ENCODE measurements at places on chromosomes 2 and 18.
A peak's percentile ranks its signal among the peaks of the same experiment; 100 is the strongest.

GRCh38 chr2:9400268-9401058 is 22.9 kb downstream of the ITGB1BP1 start:
- DNase-seq: no peak

DNA sequence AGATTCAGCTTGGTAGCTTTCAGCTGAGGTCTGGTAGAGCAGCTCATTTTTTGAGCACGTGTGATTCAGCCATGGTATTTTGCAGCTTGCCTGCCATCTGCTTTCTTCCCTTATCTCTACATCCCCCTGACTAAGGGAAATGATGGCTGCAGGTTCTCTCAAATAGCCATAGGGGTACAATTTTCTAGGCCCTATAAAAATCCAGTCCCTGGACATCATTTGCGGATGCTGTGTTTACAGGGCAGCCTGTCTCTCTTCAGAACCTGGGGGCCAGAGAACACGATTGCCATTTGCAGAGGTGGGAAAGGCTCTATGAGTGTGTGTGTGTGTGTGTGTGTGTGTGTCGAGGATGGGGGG is 442.7 kb upstream of the MEIS1 start:
- no peak for DNase-seq

GRCh38 chr2:239440511-239440959 is 39.7 kb upstream of the HDAC4 start:
- no peak for DNase-seq

GRCh38 chr2:188628989-188629752 is 337.5 kb downstream of the GULP1 start:
- no peak for DNase-seq

- DNase-seq: no peak
These were observed 59.7 kb downstream of the NPPC start for GRCh38 chr2:231866450-231866849.

DNA sequence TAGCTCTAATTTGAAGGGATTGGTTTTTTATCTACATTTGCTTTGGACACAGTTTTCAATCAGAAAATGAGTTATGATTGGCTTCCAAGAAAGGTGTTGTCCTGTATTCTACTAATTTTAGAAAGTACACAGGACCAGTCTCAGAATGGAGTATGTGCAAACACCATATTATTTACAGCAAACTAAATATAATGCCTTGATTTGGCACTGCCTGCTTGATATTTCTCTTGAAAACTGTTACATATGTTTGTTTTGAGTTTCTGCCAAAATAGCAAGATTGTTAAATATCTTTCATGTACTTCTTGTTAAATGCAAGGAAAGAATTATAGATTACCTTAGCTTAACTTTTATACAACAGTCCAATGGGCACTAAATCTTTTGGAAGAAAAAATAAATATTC is 694.9 kb downstream of the KCNJ3 start:
- DNase-seq: no peak

- DNase-seq: no peak
These were observed 40.6 kb upstream of the MRPL19 start for GRCh38 chr2:75605770-75606529.

DNA sequence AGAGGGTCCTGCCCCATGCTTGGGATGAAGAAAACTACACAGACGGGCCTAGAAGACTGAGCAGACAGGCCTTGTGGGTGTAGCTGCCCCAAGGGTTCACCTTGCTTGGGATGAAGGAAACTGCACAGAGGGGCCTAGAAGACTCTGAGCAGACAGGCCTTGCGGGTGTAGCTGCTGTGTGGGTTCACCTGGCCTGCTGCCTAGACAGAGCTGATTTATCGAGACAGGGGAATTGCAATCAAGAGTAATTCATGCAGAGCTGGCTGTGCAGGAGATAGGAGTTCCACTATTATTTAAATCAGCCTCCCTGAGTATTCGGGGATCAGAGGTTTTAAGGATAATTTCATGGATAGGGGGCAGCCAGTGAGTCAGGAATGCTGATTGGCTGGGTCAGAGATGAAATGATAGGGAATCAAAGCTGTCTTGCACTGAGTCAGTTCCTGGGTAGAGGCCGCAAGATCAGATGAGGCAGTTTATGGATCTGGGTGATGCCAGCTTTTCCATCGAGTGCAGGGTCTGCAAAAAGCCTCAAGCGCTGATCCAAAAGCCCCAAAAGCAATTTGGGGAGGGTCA is 341.4 kb downstream of the GALR1 start:
- DNase-seq: no peak

GRCh38 chr2:79432731-79433146 is 80.1 kb upstream of the CTNNA2 start:
- DNase-seq: no peak

GRCh38 chr2:181953881-181954537 is 31.6 kb upstream of the PPP1R1C start:
- peak; percentile 6 for DNase-seq

- DNase-seq: peak; percentile 31
These were observed 59.9 kb downstream of the SUMO1 start for GRCh38 chr2:202178346-202178958.

DNA sequence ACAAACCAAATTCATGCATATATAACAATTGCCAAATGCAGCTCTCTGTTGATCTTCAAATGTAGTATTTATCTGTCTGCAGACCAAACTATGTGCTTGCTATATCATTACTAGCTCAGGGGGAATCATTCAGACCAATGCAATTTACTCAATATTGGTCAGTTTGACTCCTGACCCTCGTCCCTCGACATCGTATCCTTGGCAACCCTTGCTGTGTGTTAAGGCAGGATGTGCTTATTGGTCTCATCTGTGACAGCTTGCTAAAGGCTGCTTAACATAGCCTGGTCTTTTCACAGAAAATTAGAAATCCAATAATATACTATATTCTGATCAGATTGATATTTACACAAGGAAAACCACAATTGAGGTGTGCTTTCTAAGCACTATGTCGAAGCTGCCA is 747.1 kb downstream of the GALR1 start:
- DNase-seq: no peak
